ENCODE measurements at places on chromosomes 4 and X. TPM values are rescaled to one million over a fixed set of nuclear protein-coding genes. Genes with fewer than 3 reads are reported as not detected.

GRCh38 chrX:131477498-131477897 is 66.4 kb upstream of the OR13H1 start:
- H3K4me3 ChIP-seq: no peak overlapping the region
- no peaks in the 10 kb centered on the region for H3K36me3 ChIP-seq
- no peak overlapping the region for H3K27ac ChIP-seq
- no peaks in the 10 kb centered on the region for H3K27me3 ChIP-seq

DNA sequence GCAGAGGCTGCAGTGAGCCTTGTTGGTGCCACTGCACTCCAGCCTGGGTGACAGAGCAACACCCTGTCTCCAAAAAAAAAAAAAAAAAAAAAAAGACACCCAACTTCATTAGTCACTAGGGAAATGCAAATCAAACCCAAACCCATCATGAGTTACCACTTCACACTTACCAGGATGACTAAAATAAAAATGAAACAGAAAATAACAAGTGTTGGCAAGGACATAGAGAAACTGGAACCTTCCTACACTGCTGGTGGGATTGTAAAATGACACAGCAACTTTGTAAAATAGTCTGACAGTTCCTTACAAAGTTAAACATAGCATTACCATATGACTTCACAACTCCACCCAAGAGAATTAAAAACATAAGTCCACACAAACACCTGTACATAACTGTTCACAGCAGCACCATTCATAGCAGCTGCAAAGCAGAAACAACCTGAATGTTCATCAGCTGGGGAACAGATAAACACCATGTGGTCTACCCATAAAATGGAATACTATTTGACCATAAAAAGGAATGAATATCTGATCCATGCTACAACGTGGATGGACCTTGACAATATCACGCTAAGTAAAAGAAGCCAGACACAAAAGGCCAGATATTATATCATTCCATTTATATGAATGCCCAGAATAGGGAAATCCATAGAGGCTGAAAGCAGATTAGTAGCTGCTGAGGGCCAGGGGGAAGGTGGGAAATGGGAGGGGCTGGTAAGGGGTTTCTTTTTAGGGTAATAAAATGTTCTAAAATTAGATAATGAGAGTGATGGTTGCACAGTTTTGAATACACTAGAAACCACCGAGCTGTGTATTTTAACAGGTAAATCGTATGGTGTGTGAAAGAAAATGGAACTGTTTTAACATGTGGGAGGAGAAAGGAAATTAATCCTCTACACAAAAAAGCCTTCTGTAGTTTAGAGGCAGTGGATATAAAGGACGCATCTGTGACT is 18.3 kb downstream of the CD99L2 start:
- peaks cover 26% of the 10 kb centered on the region for H3K4me1 ChIP-seq
- no peak for DNase-seq
- no peak overlapping the region for H3K4me3 ChIP-seq
- no peaks in the 10 kb centered on the region for H3K27me3 ChIP-seq

DNA sequence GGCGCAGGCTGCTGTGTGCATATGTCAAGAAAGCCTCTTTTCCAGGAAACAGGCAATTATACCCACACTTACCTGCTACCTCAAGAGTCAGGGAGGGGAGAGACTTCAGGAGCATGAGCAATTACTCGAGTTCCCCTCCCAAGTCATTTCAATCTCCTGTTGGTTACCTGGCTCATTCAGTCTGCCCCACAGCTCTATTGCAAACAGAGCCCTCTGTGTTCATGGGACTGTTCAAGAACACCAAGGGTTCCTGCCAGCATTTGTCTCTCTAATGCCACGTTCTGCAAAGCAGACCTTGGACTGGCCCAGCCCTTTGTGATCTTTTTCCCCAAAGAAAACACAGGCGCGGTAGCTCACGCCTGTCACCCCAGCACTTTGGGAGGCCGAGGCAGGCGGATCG is 274.6 kb downstream of the DHRSX start:
- no peaks in the 10 kb centered on the region for H3K27me3 ChIP-seq
- no peaks in the 10 kb centered on the region for H3K4me1 ChIP-seq

DNA sequence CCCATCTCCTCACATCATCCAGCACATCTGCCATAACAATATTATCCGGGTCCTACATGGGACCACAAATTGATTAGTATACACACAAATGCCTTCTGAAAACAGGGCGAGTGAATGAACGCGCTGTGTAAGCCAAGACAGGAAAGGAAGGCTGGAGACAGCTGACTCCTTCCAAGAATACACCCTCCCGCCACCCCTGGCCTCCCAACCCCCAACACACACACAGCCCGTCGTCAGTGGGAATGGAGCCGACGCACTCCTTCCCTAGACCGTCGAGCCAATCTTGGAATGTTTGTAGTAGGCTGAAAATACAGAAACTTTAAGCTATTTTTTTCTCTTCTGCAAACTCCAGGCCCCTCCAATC is 319 bp upstream of the MAGEH1 start:
- DNase-seq: no peak
- H3K4me3 ChIP-seq: peak overlapping the region; percentile 94
- H3K4me1 ChIP-seq: peaks cover 23% of the 10 kb centered on the region
- peak overlapping the region; percentile 96 for H3K27ac ChIP-seq

DNA sequence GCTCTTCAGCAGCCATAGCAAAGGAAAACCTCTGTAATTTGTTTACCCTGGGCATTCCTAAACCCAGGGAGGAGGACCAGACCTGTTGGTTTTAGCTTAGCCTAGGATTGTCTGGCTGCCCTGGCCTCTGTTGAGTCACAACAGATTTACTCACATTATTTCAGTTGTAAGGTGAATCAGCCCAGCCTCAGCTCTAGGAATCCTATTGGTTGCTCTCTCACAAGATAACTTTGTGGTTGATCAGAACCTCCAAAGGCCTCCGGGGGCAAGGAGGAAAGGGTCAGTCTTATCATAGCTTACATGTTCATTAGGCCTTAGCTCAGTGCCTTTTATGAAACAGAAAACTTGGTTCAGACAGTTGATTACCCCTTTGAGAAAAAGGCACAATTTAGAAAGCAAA is 41.0 kb downstream of the PDK3 start:
- H3K36me3 ChIP-seq: peaks cover 47% of the 10 kb centered on the region
- H3K4me3 ChIP-seq: no peak overlapping the region
- no peak for DNase-seq
- H3K27ac ChIP-seq: no peak overlapping the region

DNA sequence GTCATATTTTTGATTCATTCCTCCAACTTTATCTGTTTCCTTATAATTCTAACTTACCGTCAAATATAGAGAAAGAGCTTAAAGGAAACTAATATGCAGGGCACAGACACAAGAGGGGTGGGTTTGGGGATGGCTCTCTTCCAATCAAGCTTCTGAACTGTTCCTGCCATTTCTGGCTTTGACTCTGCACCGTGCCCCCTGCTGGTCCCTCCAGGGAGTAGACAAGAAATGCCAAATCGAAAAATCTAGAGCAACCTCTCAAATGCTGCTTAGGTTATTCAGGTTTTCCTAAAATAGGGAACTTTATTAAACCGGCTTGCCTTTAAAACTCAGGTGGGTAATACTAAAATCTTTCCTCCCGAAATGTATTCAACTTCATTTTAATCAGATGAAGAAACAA is 39.8 kb upstream of the VCX3A start:
- H3K27ac ChIP-seq: no peak overlapping the region
- DNase-seq: no peak
- no peaks in the 10 kb centered on the region for H3K36me3 ChIP-seq
- no peaks in the 10 kb centered on the region for H3K4me1 ChIP-seq
- H3K27me3 ChIP-seq: no peaks in the 10 kb centered on the region

DNA sequence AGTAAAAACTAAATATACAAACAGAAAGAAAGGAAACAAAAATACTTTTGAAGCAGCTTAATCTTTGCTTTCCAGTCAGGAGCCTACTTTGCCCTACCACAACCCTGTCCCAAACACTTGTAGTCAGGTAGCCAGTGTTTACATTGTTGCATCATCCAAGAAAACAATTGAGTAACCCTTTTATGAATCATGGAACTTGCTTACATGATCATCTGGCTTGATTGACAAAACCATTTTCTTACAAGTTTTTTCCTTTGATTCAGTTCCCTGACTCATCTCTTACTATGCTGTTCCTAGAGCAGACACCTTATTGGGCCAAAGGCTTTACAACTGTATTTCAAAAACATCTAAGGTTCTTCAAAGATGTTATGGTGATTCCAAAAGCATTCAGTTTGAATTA is 740.1 kb downstream of the KLHL13 start:
- H3K4me1 ChIP-seq: no peaks in the 10 kb centered on the region
- no peak overlapping the region for H3K4me3 ChIP-seq
- no peak overlapping the region for H3K27ac ChIP-seq
- H3K27me3 ChIP-seq: no peaks in the 10 kb centered on the region

GRCh38 chr4:94852616-94853015 is 94.9 kb downstream of the BMPR1B start:
- no peak overlapping the region for H3K27ac ChIP-seq
- no peak for DNase-seq
- H3K36me3 ChIP-seq: no peaks in the 10 kb centered on the region
- H3K4me3 ChIP-seq: no peak overlapping the region
- no peaks in the 10 kb centered on the region for H3K27me3 ChIP-seq

FAM47E gene
- total RNA-seq: 0.17 TPM

FMR1NB gene
- total RNA-seq: not detected

QRFPR gene
- total RNA-seq: not detected

CHRDL1 gene
- not detected for total RNA-seq

TLR6 gene
- total RNA-seq: 3.2 TPM

Measured in activated CD4-positive, alpha-beta T cell treated with anti-CD3 and anti-CD28 coated beads, Interleukin-2, amount 10 ng/mL, durations not matched to agents 7 days and 5 days (primary cell).